ENCODE measurements at places on chromosomes 4 and X.

DNA sequence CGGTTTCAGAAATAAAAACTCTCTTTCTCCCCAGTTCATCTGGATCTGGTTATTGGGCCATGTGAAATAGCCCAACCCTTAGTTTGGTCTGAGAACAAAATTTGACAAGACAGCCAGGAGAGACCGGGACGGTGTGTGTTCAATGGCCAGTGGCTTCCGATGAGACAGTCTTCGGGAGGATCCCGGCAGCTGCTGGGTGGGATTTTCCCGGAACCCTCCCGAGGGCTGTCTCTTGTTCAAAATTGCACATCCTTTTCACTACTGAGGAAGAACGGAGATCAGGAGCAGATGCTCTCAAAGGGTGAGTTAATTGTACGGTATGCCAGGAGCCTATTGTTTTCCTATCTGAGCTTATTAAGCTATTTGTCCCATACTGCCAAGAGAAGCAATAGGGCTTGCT, 166.5 kb downstream of the PRR32 start:
- no peak for DNase-seq

DNA sequence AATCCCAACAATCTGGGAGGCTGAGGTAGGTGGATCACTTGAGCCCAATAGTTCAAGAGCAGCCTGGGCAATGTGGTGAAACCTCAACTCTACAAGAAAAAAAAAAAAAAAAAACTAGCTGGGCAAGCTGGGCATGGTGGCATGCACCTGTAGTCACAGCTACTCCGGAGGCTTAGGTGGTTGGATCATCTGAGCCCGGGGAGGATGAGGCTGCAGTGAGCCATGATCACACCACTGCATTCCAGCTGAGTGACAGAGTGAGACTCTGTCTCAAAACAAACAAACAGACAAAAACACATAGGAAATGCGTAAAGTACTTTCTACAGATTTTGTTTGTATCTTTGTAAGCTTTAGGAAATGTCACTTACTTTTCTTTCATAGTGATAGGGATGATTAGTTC, 307.2 kb upstream of the NR3C2 start:
- DNase-seq: no peak

DNA sequence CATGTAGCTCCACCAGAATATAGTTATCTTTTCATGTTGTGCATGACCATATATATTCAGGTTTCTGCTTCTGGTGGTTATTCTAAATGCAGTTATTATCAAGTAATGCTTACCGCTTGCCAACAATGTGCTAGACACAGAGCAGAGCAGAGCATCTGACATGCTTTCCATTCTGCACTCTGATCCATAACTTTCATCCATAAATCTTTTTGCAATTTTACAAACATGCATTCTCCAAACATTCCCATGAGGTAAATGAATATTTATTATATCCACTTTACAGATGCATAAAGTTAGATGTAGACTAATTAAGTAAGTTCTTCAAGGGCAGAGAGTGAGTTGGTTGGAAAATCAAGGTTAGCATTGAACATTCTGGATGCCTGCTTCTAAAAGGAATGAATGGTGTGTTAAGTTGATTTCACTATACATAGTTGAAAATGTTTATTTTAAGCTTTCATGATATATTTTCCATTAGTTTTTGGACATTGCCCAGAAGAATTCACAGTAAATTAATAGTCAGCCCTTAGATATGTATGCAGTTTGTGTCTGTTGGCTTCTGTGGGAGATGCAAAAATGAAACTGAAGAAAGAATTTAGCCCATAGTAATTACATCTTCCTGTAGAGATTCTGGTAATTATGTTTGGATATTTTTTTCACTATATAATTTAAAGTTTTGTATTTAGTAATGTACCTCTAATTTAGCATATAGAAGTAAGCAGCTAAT, 867.8 kb downstream of the CCSER1 start:
- no peak for DNase-seq

DNA sequence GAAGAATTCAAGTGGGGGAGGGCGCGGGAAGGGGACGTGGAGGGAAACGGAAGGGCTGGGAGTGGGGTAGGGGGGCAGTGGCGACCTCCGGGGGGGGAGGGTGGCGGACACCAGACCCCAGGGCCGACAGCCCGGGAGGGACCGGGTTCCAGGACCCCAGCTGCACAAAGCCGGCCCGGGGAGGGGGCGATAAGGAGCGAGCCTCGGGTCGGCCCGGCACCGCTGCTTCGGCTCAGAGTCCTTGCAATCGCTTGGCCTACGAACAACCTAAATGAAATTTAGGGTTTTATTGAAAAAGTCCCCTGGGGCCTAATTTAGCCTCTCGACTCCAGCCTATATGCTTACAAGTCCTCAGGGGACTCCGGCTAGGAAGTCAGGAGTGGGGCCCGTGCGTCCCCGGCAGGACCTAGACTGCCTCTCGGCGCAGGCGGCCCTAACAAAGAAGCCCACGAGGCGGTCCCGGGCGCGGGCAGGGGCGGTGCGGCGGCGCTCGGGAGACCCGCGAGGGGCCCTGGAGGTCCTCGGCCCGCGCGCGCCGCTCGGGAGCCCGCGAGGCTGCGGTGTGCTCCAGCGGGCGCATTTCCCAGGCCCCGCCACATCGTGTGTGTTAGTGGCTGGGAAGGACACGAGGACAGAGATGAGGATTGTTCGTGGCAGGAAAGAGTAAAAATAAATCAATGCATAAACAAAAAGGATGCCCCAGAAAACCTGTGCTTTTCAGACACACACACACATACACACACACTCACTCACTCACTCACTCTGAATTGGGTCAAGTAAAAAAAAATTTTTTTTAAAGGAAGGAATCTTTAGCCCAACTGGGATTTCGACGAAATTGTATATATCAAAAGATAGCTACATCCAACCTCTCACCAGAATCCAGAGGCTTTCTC, 70.0 kb downstream of the MGST2 start:
- no peak for DNase-seq

DNA sequence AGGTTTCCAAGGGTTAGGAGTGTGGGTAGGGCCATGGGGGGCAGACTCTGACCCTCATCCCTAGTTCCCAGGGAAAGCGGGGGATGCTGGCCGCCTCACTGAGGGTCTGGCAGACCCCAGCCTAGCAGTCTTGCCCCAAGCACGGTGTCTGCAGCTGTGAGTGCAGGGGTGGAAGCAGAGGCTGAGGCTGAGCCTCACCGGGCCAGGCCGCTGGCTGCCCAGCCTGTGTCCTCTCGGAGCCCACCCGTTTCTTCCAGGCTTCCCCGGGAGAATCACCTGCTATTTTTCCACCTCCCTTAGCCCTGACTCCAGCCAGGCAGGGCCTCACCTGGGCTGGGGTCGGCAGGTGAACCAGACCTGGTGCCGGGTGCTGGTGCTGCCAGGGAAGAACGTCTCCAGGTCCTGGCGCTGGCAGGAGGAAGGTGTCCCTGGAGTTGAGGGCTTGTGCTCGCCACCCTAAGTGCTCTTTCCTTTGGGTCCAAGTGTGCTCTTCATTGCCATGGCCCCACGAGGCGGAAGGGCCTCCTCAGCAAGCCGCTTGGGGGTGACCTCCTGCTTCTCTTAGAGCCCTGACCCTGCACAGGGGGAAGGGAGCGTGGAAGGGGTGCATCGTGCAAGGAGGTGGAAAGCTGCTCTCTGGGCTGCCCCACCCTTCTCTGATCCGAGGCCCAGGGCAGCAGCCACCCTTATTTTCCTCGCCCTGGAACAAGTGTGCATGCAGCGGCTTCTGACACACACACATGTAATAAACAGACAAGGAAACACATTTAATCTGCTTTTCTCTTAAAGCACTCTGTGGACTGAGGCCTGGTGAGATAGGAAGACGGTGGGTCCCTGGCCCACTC, 112.7 kb downstream of the FAM53A start:
- no peak for DNase-seq

GRCh38 chr4:159267869-159268285, 165.0 kb downstream of the RAPGEF2 start:
- DNase-seq: no peak

Measured in stimulated activated CD4-positive, alpha-beta T cell treated with anti-CD3 and anti-CD28 coated beads, Interleukin-12 subunit alpha, Interleukin-12 subunit beta, amount 100 ng/mL, for 24 hours (primary cell).